ENCODE measurements at places on chromosomes 7 and 10.

DNA sequence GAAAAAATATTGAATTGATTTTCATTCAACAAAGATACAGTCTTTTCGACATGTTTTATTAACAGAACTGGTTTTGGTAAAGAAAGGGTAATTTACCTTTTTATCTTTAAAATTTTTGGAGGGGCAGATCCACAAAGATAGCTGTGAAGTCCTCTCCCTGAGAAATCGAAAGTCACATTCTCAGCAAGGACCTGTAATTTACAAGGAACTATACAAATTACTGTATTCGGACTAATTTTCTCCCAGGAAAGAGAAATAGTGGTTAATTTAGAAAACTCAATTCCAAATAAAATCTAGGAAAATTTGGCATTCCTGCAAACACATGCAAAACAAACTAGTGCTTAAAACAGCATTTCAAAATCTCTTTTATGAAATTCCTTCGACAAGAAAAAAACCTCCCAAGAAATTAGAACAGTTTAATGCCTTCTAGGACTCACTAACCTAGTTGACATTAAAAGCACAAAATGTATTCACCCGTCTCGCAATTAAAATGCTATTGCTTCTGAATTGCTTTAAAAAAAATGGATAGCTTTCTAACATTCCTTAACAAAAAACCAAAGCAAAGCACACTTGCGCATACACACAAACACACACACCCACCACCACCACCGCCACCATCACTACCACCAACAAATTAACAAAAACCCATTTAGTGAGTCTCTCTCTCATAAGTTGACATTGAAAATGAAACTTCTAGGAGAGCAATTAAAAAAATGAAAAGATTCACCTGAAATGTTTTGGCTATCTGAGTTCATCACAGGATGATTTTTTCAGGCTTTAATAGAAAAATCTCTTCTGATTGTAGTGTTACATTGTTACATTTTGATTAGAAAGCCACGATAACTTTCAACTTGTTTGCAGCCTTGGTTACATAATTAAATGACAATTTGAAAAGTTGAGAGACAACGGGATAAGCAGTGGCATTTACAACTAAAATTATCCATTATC is 4.0 kb upstream of the NKX2-3 start:
- no peak for DNase-seq

DNA sequence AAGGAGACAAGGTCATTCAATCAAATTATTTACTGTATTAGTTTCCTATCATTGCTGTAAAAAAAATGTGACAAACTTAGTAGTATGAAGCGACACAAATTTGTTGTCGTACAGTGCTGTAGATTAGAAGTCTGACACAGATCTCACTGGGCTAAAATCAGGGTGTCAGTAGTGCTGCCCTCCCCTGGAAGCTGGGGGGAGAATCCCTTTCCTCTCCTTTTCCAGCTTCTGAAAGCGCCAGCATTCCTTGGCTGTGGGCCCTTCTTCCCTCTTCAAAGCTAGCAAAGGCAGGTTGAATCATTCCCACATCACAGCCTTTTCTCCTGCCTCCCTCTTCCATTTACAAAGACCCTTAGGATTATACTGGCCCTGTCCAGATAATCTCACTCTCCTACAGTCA is 28.0 kb downstream of the VPS41 start:
- no peak for DNase-seq

DNA sequence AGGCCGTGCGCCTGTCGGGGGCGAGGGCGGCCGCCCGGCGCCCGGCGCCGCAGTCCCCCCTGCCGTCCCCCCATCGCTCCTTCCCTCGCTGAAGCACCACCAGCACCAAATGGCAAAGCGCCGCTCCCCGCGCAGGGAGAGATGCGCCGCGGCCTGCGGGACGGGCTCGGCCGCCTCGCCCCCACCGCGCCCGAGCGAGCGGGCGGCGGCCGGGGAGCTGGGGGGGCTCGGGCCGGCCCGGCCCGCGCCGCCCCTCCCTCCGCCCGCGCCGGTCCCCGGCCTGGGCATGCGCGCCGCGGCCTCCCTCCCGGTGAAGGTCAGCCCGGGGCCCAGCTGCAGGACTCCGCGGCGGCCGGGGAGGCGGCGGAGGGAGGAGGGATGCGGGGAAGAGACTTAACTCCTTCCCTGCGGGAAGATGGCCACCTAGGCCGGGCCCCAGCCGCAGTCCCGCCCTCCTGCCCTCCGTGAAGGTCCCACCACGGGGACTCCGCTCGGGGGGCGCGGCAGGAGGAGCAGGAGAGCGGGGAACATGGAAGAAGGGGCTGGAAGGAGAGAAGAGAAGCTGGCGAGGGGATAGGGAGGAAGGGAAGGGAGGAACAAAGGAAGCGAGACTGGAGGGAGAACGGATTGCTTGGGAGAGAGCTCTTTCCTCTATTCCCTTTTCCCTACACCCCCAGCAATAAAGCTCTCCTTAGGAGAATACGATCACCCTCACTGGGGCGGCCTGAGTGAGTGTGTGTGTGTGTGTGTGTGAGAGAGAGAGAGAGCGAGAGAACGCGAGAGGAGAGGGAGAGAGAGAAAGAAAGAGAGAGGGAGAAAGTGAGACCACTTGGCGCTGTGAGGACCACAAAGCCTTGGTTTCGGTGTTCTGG is 3.4 kb upstream of the SMARCD3 start:
- DNase-seq = no peak

DNA sequence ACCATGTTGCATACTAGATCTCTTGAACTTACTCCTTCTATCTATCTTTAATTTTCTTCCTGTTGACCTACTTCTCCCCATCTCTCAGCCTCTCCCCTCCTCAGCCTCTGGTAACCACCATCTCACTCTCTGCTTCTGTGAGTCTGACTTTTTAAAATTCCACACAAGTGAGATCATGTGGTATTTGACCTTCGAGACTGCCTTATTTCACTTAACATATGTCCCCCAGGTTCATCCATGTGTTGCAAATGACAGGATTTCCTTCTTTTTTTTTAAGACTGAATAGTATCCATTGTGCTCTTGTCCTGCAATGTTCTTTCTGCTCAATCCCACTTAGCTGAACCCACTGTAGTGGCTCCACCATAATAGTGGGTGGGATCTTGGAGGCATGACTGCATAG is 51.4 kb upstream of the DNAJC1 start:
- no peak for DNase-seq

DNA sequence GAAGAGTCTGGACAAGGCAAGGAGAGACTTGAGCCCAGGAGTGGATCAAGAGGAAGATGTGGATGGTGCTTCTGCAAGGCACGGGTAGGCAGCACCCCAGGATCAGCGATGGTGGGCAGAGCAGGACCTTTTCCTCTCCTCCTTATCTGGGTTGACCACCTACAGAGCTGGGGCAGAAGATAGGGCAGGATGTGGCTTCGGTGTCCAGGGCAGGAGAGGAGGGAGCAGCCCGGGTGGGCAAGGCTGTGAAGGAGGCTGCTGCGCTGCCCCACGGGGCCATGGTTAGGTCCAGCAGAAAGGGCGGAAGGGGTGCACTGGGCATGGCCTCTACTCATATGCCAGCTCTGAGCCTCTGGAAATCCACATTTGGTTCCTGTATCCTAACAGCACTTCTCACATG is 20.0 kb upstream of the PARP12 start:
- no peak for DNase-seq

GRCh38 chr7:101915000-101915399 is 97.6 kb downstream of the CUX1 start:
- no peak for DNase-seq

DNA sequence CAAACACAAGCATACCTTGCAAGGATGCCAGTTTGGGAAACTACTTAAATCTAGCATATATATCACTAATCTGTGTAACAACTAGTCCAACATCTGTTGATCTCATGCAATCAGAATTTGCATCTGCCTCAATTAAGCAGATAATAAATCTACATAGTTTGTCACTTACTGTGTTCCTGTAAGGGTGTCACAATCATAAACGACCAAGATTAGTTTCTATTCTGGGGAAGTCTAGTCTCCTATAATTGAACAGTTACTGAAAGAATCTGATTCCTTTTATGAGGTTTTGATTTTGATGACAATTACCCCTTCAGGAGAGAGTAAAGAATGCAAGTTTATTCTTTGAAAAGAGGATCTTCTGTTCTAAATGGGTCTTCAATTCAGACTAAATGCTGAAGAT is 85.5 kb upstream of the LRRN3 start:
- no peak for DNase-seq

DNA sequence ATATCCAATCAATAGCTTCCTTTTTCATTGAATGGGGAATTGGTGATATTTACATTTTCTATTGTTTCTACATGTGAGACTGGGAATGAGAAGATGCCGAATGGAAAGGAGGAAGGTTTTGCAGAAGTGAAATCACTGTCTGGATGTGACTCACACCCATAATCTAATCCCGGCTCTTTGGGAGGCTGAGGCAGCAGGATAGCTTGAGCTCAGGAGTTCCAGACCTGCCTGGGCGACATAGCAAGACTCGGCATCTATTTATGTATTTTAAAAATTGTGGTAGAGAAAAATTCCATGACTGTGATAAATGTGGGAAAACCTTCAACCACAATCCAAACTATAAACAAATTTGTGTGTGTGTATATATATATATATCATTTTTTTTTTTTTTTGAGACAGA is 10.9 kb upstream of the FIS1 start:
- no peak for DNase-seq

DNA sequence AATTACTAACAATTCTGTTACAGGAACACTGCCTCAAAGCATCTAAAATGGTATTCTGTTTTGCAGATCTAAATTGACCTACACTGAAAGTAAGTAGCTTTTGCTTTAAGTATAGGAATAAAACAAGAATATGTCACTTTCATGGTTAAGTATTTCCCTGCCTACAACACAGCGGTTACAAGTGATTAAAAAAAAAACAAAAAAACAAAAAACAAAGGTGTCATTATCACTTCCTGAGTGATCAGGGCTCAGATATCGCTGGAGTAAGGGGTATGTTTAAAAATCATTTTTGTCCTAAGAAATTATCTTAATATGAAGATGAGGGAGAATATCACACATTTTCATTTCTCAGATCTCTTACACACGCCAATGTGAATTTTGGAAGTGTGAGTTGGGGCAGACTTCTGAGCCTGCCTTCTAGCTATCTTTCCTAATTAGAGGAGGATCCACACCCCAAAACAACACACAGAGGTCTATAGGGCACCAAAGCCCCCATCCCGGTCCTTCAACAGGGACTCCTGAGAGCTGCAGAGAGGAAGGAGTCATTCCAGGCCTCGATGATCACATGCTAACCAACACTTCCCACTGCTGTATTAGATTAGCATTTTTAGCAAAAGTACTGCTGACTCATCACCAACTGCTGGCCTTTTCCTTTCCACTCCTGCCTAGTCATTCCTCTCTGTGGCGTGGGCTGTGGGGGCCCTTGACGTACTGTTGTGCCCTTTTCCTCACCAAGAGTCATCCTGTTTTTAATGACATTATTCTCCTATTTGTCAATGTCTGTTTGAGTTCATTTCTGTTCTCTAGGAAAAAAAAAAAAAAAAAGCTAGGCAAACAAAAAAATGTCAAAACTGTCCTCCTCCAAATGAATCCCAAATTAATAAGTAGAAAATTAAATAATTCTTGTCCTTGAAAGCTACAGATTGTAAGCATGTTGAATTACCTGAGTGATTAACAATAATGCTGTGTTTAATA is 31.2 kb downstream of the PRTFDC1 start:
- peak; percentile 69 for DNase-seq

- DNase-seq = no peak
Observed at GRCh38 chr10:88311264-88311663, 271.9 kb downstream of the RNLS start.

- DNase-seq = no peak
Observed at GRCh38 chr10:30594077-30594476, 35.5 kb downstream of the LYZL2 start.

GRCh38 chr7:39356172-39356925 is 209.9 kb upstream of the YAE1 start:
- peak; percentile 3 for DNase-seq

- no peak for DNase-seq
Observed at GRCh38 chr10:50857579-50857978, 27.8 kb downstream of the A1CF start.

DNA sequence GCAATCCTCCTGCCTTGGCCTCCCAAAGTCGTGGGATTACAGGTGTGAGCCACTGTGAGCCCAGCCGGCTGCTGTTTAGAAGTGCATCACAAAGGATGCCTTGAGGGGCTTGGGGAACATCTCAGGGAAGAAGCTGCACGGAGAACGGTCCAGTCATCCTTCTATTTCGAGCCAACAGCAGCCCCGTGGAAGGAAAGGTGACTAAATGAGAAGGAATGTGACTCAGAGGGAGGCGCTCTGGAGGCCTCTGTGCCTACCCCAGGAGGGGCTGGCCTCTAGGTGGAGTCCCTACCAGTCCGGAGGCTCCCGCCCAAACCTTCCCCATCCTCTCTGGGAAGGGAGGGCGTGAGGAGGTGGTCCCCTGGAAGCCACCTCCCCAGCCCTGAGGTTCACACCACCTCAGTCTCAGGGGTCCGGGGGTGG is 76.2 kb downstream of the CTBP2 start:
- peak; percentile 76 for DNase-seq

DNA sequence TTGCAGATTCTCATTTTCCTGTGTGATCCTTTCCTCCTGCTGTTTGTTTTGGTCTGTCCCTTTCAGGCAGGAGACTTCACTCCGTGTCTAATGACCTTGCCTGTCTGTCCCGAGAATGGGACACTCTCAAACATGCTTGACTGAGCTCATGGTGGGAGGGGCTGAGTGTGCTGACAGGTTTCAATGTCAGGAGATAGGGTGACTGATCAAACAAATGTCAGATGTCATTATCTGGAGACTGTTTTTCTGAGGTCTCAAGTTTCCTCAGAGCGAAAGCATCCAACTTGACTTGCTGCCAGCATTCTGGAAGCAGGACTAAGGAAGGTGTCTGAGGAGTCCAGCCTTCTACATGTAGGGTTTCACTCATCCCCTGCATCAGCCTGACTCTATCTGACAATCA is 228.8 kb upstream of the KIAA1217 start:
- no peak for DNase-seq

GRCh38 chr10:129755158-129755591 is 208.9 kb downstream of the EBF3 start:
- DNase-seq = no peak

DNA sequence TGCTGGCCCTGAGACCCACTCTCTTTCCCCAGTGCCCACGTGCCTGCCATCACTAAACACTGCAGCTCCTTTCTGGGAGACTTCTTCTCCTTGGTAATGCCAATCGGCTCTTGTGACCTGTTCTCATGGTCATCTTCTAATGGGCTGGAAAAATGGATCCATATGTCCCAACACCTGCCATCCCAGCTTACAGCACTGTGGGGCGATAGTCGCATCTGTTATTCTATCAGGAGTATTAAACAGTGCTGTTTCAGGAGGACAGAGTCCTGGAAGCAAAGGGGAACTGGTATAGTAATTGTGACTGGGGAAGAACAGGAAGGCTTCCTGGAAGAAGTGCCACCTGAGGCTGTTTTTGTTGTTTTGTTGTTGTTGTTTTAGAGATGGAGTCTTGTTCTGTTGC is 411.2 kb downstream of the GLRX3 start:
- DNase-seq = no peak

GRCh38 chr10:100239851-100240250 is 10.5 kb upstream of the CHUK start:
- DNase-seq = no peak

- DNase-seq = no peak
Observed at GRCh38 chr10:96873756-96874467, 41.8 kb downstream of the LCOR start.

GRCh38 chr7:95630702-95631458 is 34.6 kb upstream of the PDK4 start:
- no peak for DNase-seq

- DNase-seq = no peak
Observed at GRCh38 chr7:39186671-39187070, 209.0 kb downstream of the POU6F2 start.

- no peak for DNase-seq
Observed at GRCh38 chr7:142739923-142740492, 9.3 kb upstream of the PRSS1 start.

GRCh38 chr7:26485367-26485934 is 193.8 kb downstream of the SNX10 start:
- DNase-seq = no peak
